ENCODE measurements at places on chromosomes 2 and 18.
A peak's percentile ranks its signal among the peaks of the same experiment; 100 is the strongest.

DNA sequence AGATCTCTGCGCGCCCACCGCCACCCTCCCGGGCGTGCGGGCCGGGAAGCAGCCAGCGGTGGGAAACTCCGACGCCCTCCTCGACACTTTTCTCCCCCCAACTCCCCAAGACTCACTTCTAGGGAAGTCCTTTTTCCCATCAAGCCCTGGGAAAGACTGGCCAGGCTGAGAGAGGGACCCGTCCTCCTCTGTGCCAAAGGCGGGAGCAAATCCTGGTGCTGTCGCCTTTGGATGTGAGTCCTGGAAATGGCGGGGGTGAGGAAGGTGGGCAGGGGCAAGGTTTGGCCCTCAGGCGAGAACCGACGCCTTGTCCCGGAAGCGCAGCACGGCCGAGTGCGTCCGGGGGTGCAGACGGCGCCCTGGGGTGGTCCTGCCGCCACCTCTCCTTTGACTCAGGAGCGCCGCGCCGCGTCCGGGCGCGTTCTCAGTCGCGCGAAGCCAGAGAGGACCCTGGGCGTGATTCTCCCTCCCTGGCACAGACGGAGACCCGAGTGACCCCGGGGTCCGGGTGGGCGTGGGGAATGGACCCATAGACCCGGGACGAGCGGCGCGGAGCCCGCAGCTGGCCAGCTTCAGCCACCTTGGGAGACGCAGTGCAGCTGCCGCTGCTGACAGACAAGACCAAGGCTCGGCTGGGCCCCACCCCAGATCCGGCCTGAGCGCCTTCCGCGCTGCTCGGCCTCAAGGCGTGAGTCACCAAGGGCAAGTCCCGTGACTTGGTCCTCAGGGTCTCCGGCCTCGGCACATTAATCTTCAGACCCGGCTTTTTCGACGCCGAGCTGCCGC, 3.5 kb upstream of the LBX2 start:
- no peak for DNase-seq

DNA sequence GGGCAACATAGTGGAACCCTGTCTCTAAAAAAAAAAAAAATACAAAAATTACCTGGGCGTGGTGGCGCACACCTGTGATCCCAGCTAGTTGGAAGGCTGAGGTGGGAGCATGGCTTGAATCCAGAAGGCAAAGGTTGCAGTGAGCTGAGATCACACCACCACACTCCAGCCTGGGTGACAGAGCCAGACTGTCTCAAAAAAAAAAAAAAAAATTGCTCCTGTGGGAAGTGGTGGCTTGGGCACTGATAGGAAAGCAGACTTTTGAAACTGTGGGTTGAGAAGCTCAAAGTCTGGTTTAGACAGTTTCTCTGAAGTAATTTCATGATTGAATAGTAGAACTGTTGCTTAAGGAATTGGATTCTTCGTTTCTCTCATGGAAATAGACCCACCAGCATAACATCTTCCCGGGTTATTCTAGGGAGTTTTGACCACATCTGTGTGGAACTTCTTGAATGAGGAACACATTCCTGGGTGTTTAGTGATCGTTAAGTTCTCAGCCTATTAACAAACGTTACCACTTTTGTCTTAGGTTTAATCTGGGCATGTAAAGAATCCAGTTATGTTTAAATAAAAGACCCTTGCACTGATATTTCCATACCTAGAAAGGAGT, 33.5 kb downstream of the GRHL1 start:
- DNase-seq: no peak

GRCh38 chr2:222733846-222734702, 62.6 kb downstream of the MOGAT1 start:
- no peak for DNase-seq

DNA sequence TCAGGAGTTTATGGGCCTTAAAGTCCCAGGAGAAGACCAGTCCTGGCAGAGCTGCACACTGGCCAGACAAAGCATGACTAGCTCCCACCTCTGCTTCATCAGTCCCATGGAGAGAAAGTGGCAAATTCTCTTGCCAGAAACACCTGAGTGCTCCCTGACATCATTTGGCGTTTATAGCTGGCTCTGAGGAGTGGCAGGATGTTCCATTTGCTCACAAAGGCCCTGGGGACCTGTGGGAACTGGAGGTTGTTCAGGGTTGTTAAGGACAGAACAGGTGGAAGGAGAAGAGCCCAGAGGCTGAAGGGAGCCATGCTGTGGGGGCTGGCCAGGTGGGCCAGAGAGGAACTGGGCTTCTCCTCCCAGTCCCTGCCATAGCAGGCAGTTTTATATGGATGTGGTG, 56.1 kb downstream of the RPL37A start:
- DNase-seq: peak; percentile 30

- DNase-seq: no peak
These were observed 109.7 kb downstream of the ACOXL start for GRCh38 chr2:110842048-110842447.

- no peak for DNase-seq
These were observed 19.8 kb downstream of the GRHL1 start for GRCh38 chr2:9971105-9971818.

DNA sequence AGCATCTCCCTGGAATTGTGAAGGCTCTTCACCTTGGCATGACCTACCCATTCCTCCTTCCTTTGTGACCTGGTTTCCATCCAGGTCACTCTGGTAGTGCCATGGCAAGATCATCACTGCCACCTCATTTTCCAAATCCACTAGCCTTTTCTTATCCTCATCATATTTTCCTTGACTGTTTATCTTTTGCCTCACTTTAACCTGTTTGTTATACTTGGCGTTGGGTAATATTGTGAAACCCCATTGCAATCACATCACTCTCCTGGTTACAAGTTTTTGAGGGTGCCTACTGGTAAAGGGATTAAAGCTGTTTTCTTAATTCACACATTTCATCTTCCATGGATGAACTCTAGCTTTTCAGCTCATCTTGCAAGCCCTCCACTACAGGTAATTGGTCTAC, 39.1 kb upstream of the IGFBP2 start:
- no peak for DNase-seq

Data from prostate gland (tissue), 2 donors.